ENCODE measurements at places on chromosomes 16 and 17.
A peak's percentile ranks its signal among the peaks of the same experiment; 100 is the strongest.

- DNase-seq: no peak
Observed at GRCh38 chr16:8663192-8664089, 11.0 kb upstream of the ABAT start.

DNA sequence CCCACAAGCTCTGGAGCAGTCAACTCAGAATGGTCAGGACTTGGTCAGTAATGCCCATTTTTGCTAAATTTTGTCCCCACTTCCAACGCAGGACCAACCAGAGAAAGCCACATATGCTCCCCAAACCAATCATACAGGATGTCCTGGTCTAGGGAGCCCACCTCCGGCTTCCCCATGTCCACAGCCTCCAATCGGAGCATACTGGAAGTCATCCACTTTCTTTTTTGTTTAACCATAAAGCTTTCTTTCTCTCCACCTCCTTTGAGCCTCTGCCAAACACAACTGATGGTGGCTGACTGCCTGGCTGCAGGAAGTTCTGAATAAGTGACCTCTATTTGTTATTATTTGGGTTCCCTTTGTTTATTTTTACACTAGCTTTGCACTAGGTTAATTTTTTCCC, 549.1 kb downstream of the WWOX start:
- DNase-seq: no peak

GRCh38 chr17:27296428-27296979, 2.6 kb downstream of the WSB1 start:
- DNase-seq: no peak

- peak; percentile 85 for DNase-seq
Observed at GRCh38 chr17:37045351-37045922, 96.7 kb downstream of the AATF start.

DNA sequence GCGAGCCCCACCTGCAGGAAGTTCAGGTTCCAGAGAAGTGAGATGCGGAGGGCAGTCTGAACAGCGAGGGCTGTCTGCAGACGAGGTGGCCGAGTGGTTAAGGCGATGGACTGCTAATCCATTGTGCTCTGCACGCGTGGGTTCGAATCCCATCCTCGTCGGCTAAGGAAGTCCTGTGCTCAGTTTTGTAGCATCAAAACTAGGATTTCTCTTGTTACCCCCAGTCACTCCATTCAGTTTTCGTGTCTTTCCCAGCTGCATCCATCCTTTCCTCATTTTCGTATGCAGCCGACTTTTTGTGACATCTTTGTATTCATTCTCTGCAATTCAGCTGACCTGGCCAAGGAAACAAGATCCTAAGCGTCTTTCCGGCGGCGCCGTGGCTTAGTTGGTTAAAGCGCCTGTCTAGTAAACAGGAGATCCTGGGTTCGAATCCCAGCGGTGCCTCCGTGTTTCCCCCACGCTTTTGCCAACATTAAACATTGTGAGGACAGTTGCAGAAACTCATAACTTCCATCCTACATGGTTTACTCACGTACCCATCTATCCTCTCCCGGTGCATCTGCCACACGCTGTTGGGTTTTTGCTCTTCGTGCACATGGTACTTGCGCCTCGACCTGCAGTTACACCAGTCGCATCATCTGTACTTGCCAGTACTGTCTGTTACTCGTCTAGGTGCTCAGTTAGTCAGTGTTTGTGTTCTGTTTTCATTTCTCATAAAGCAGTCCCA, 3.0 kb downstream of the BORCS6 start:
- peak; percentile 91 for DNase-seq

DNA sequence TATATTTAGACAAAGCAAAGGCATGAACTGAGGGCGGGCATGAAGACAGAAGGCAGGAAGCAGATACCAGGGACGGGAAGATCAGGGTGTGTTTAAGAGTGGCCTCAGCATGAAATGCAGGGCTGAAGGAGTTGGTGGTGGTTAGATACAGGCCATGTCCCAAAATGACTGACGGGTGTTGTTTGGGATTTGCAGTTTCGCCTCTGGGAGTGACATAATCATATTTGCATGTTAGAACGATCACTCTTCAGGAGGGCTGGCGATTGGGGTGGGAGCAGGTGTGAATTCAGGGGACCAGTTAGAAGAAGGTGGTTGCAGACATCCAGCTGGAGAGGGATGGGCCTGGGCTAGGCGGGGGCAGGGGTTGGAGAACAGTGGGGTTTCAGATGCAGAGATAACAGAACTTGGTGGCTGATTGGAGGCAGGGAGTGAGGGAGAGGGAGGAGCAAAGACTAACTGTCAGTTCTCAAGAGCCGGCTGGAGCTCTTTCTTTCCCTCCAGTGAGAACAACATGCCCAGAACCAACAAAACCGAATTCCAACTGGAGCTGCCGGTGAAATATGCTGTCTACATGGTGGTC, 27.2 kb upstream of the ITGAX start:
- DNase-seq: no peak

- DNase-seq: no peak
Observed at GRCh38 chr17:36001862-36002603, 680 bp upstream of the CCL15 start.

- no peak for DNase-seq
Observed at GRCh38 chr17:21171309-21171922, 42.5 kb downstream of the TMEM11 start.

- no peak for DNase-seq
Observed at GRCh38 chr16:83271970-83272575, 535.7 kb upstream of the HSBP1 start.

- no peak for DNase-seq
Observed at GRCh38 chr17:80361495-80362220, 53.3 kb upstream of the ENDOV start.

GRCh38 chr17:32542186-32542585, 55.4 kb downstream of the CDK5R1 start:
- DNase-seq: no peak

- no peak for DNase-seq
Observed at GRCh38 chr16:17397499-17397891, 73.3 kb downstream of the XYLT1 start.

DNA sequence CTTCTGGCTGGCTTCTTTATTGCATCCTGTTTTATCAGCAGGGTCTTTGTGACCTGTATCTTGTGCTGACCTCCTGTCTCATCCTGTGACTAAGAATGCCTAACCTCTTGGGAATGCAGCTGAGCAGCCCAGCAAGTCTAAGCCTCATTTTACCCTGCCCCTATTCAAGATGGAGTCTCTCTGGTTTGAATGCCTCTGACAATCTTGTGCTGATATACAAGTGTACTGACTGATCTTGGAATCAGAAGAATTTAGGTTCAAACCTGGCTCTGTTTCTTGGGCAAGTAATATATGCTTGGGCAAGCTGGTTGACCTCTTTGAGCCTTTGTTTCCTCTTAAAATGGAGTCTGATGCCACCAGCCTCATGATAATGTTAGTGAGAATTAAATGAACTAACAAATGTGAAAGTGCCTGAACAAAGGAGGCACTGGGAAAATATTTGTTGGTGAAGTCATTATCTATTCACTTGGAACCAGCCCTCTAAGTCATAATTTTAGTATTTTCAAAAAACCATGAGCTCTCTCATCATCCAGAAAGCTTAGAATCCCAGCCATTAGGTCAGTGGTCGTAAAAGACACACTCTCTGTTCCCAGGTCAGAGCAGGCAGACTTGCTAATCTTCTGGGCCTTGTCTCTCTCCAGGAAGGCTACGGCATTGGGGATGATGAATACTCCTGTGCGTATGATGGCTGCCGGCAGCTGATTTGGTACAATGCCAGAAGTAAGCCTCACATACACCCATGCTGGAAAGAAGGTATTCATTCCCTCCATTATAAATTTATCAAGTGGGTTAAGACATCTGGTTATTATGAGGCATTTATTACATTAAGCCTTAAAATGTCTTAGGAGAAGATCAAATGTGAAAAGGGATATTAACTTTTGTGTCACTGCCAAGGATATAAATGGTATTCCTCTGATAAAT, 18.1 kb upstream of the ARL2BP start:
- DNase-seq: no peak

DNA sequence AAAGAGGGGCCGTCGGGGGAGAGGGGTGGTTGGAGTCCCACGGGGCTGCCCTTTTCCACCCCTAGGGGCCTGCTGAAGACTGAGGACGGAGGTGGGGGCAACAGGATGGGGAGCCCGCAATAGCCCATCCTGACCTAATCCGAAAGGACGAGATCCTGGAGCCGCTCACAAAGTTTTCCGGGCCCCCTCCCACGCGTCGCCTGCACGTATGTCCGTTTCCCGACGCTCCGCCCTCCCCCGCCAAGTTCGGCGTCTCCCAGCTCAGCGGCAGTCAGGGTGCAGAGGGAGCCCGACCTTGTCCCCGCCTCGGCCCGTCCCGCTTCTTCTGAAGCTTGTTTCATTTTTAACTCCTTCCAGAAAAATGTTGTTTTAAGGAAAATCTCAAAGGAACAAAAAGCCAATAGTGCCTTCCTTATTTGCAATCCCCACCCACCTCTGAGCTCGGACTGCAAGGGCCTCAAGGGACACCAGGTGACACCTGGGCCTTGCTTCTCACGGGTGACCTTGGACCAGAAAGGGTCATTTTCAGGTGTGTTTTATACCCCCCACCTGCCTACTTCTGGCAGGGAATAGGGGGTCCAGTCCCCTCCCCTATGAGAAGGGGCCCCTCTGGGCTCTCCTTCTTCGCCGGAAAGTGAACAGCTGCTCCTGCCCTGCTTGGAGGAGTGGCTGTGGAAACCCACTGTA, 3.4 kb upstream of the ZNF423 start:
- no peak for DNase-seq

DNA sequence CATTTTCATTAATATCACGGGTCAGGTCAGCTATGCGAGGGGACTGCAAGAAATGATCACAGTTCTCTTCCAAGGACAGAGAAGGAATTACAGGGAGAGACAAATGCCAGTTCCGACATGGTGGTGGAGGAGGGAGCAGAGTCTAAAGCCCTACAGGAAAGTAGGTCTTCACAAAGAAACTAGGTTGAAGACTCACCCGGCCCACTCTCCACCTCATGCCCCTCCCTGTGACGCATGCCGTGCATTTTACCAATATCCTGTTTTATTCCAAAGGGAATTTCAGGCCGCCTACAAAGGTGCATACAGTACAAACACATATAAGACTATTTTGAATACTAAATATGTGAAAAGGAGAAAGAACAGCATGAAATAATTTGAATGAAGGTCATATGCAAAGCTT, 56.8 kb downstream of the CDH11 start:
- no peak for DNase-seq

DNA sequence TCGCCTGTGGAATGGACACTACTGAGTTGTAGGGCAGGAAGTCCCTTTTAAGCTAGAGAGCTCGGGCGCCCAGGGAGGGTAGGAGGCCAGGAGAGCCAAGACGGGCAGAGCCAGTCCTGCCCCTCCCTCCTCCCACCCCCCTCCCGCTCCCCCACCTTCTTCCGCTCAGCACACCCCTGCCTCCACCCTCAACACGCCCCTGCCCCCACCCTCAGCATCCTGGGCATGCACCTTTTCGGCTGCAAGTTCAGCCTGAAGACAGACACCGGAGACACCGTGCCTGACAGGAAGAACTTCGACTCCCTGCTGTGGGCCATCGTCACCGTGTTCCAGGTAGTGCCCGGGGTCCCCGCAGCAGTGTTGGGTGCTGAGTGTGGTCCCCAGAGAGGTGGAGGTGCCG, 18.3 kb downstream of the TPSG1 start:
- DNase-seq: no peak

GRCh38 chr16:77723108-77723514, 797 bp downstream of the NUDT7 start:
- DNase-seq: no peak

- DNase-seq: no peak
Observed at GRCh38 chr17:10805911-10806310, 2.0 kb upstream of the TMEM238L start.

DNA sequence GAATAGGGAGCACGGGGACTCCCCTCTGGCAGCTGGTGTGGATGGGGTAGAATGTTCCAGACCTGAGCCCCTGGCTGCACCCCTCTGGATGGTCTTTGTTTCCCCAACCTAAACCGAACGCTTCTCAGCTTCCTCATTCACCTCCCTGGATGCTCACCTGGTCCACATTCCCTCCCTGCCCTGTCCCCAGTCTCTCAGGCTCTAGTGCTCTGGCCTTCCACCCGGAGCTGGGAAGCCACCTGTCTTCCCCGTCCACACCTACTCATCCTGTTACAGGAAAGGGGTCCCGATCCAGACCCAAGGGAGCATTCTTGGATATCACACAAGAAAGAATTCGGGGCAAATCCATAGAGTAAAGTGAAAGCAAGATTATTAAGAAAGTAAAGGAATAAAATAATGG, 73.5 kb downstream of the CYLD start:
- no peak for DNase-seq

DNA sequence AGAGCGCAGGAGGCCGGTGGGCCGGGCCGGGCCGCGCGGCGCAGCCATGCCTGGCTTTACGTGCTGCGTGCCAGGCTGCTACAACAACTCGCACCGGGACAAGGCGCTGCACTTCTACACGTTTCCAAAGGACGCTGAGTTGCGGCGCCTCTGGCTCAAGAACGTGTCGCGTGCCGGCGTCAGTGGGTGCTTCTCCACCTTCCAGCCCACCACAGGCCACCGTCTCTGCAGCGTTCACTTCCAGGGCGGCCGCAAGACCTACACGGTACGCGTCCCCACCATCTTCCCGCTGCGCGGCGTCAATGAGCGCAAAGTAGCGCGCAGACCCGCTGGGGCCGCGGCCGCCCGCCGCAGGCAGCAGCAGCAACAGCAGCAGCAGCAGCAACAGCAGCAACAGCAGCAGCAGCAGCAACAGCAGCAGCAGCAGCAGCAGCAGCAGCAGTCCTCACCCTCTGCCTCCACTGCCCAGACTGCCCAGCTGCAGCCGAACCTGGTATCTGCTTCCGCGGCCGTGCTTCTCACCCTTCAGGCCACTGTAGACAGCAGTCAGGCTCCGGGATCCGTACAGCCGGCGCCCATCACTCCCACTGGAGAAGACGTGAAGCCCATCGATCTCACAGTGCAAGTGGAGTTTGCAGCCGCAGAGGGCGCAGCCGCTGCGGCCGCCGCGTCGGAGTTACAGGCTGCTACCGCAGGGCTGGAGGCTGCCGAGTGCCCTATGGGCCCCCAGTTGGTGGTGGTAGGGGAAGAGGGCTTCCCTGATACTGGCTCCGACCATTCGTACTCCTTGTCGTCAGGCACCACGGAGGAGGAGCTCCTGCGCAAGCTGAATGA, 606 bp downstream of the THAP11 start:
- peak; percentile 39 for DNase-seq
